ENCODE measurements at places on chromosomes 11 and 22.

- no peak for DNase-seq
Measured at GRCh38 chr11:12132790-12133145, 22.4 kb downstream of the MICAL2 start.

GRCh38 chr22:18033204-18033998 lies 9.0 kb upstream of the MICAL3 start:
- peak; percentile 93 for DNase-seq

- peak; percentile 88 for DNase-seq
Measured at GRCh38 chr22:29780748-29781676, 13.8 kb downstream of the UQCR10 start.

DNA sequence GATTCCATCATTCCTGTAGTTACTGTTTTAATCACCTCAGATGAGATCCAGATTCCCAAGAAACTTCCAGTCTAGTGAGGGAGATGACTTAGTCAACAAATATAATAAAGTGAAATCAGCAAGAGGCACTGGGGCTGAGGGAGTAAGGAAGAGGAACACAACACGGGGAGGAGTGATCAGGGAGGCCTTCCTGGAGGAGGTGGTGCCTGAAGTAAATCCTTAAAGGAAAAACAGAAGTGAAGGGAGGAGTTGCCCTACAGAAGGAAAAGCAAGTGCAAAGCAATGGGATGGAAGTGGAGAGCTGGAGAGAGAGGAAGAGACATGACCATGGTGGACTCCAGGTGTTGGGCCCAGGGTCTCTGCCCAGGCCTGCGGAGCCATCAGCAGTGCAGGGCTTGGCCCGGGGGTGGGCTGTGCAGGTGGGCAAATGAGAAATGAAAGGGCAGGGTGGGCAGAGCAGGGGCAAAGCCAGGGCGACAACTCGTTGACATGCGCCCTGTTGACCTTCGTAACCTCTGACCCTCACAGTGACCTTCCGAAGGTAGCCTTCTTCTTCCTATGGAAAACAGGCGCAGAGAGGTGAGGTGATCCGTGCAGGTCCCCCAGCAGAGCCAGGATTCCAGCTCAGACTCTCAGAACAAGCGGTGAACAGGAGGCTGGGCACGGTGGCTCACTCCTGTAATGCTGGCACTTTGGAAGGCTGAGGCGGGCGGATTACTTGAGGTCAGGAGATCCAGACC lies 12.1 kb upstream of the PPARA start:
- peak; percentile 36 for DNase-seq

Measured in osteoblast (primary cell).